ENCODE measurements at places on chromosomes 11 and 22.

DNA sequence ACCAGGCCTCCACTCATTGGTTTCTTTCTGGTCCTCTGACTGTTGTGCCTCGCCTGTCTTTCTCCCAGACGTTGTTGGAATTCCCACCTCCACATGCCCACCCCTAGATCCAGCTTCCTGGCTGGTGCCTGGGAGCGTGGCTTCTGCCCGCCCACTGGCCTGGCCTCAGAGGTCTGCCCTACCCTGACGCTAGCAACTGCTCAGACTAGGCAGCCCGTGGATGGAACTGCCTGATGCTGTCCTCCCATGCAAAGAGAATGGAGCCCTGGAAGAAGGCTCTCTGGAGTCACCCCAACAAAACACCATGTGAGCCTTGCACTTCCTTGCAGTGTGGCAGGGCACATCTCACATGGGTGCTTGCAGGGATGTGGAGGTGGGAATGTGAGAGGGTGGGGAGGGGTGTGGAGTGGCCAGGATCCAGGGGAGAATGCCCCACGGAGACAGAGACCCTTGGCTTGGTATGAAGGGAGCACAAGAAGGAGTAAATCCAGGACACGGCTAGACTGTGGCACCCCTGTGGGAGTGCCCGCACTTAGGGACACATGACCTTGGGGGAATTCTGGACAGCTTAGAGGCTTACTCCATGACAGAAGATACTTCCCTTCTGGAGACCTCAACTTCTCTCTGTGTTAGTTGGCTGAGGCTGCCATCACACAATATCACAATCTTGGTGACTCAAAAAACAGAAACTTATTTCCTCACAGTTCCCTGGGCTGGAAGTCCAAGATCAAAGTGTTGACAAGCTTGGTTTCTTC, 22.5 kb upstream of the ADA2 start:
- no peak for DNase-seq

- no peak for DNase-seq
Observed at GRCh38 chr11:83019888-83020579, 51.7 kb downstream of the RAB30 start.

DNA sequence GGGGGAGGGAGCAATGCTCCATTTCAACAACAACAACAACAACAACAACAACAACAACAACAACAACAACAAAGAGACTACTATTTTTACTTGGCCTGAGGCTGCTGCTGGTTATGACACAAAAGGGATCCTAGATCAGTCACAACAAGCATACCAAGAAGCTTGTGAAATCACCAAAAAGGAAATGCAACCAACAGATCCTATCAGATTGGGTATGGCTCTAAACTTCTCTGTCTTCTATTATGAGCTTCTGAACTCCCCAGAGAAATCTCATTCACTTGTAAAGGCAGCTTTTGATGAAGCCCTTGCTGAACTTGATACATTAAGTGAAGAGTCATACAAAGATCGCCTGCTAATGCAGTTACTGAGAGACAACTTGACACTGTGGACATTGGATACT, 10.5 kb upstream of the MS4A2 start:
- DNase-seq, result no peak

DNA sequence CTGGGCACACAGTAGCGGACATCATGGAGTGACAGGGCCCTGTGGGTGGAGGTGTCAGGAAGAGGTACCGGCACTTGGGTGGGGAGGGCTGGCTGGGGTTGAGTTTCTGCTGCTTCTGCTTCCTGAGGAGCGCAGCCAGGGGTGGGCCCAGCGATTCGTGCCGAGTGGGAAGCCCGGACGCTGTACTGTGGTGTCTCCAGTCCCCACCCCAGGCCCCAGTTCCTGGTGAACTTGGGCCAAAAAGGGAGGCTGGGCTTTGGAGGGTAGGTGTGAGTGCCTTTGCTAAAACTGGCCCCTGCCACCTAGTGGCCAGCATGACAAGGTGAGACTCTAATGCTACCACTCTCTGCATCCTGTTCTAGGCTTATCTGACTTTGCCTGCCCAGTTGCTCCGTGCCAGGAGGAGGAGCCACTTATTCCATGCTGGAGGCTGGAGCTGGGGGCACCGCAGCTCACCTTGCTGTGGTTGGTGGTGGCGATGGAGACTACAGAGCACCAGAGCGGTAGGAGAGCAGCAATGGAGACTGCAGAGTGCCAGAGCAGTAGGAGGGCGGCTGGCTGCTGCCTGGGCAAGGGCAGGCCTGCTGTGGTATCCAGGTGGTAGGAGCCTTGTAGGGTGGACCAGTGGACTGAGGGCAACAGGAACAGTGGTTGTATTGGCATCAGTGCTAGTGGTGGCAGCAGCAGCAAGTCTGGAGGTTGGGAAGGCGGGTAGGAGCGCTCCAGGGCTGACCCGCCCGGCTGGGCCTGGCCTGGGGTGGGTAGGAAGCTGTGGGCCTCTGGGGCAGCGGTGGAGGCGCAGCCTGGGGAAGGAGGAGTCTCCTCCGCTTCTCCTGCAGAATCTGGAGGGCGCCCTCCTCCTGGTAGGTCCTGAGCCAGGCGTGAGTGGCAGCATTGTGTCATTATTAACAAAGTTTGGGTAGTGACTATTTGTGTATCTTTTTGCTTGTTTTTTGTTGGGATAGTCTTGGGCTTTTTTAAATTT, 2.2 kb upstream of the RFPL2 start:
- no peak for DNase-seq

DNA sequence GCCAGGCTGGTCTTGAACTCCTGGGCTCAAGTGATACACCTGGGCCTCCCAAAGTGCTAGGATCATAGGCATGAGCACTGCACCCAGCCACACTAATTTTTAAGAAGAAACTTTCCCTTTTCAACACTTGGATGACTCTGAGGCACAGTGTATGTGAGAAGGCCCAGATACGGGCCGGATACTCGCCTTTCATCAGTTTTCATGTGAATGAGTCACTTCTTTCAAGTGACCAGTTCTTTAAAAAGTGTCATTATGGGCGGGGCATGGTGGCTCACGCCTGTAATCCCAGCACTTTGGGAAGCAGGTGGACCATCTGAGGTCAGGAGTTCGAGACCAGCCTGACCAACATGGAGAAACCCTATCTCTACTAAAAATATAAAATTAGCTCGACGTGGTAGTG, 120.8 kb downstream of the CTTN start:
- DNase-seq, result no peak

DNA sequence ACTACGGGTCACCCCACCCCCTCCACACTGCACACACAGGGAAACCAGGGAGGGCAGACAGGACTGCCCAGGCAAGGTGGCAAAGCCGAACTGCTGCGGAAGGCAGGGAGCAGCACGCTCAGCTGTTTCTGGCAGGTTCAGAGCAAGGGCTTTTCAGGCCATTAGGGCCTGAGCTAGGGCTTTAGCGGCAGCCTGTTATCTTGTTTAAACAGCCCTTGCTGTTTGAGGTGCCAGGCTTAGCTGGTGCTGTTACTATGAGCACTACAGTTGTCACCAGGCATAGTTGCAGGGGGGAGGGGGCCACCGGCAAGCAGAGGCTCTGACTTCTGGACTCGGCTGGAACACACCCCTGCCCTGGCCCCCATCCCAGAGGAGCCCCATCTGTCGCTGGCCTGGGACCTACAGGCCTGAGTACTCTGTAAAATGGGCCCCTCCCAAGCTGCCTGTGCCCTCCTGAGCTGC, 34.9 kb downstream of the RSPH14 start:
- no peak for DNase-seq

GRCh38 chr11:11978098-11978637, 30.3 kb downstream of the DKK3 start:
- no peak for DNase-seq

DNA sequence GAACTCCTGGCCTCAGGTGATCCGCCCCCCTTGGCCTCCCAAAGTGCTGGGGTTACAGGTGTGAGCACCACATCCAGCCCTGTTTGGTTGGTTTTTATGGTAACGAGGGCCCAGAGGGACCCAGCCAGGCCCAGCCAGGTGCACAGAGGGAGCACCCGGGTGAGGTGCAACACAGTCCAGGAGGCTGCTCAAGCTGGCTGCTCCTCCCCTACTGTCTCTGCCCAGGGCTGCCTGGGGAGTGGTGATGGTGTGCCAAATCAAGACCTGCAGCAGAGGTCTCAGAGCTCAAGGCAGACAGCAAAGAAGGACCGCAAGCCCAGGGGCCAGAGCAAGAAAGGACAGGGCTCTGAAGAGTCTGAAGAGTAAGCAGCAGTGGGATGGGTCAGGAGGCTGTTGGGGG, 1.4 kb downstream of the TSGA10IP start:
- DNase-seq, result no peak

GRCh38 chr11:70020336-70021214, 57.5 kb upstream of the ANO1 start:
- peak; percentile 10 for DNase-seq

DNA sequence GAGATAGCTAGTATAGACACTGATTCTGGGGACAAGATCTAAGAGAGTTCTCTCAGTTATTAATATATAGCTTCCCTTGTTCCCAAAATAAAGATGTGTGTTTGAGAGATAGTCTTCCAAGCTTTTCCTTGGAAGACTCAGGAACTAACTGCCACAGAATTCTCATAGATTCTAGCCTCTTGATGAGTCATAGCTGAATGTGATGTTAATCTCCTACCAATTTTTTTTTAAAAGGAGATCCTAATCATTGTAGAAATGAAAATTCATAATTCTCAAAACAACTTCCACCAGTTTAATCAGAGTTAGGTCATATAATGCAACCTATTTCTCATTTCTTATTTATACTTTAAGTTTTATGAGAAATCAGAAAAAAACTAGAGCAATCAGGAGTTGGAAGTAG, 148.8 kb downstream of the JRKL start:
- no peak for DNase-seq

GRCh38 chr22:29206372-29207242, 911 bp downstream of the EMID1 start:
- DNase-seq, result no peak

GRCh38 chr11:3159296-3160190, 5.6 kb downstream of the OSBPL5 start:
- DNase-seq, result no peak

- peak; percentile 2 for DNase-seq
Observed at GRCh38 chr11:109338131-109338530, 83.9 kb upstream of the C11orf87 start.
